ENCODE measurements at places on chromosomes 2 and 18.

GRCh38 chr2:230360028-230360427 lies 33.0 kb downstream of the SP140L start:
- DNase-seq, result no peak

DNA sequence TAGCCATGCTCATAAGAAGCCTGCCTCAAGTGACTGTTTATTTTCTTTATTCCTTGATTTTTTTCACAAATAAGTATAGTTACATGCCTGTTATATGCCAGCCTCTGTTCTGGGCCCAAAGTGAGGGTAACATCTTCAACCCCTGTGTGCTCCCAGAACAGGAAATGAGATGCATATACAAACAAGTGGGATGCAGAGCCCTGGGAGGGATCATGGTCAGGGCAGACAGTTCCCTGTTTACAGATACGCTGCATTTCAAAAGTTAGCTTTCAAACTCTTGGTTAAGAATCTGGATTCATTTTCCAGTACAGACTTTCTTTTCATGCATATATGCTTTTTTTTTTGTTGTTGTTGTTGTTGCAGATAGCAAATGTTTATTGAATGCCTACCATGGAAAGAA lies 24.4 kb downstream of the GPR39 start:
- DNase-seq, result no peak

- no peak for DNase-seq
These were observed 34.4 kb downstream of the ZFP36L2 start for GRCh38 chr2:43191947-43192516.

- DNase-seq, result no peak
These were observed 48.0 kb downstream of the KCNIP3 start for GRCh38 chr2:95345081-95345562.

GRCh38 chr2:219575566-219576504 lies 3.7 kb downstream of the INHA start:
- DNase-seq, result no peak

DNA sequence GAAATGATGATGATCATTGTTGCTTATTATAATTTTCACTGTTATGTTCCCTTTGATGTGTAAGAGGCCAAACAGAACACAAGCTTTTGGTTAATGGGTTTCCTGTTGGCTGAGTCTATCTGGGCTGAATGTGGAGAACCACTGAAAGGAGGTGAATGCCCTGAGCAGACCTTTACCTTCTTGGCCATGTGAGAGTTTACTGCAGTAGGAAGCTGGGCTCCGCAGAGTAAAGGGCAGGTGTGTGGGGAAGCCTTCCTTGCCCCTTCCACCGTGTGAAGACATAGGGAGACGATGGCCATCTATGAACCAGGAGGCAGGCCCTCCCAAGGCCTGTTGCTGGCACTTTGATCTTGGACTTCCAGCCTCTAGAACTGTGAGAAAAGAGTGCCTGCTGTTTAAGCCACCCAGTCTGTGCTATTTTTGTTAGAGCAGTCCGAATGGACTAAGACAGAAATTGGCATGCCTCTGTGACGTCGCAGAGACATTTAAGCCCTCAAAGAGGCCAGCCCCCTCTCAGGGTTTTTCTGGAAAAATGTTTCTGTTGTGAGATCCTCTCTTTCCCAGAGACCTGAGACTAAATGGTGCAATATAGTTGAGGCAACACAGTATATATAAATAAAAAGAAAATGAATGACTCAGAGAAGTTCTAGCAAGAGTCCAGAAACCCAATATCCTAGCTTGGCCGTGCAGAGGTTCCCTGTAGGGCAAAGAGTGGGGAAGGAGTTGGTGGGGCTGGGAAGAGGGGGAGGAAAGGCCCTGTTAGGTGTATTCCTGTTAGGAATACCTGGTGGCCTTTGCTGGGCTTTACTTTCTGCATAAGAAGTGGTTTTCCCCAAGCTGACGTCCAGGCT lies 121.9 kb upstream of the LGALSL start:
- peak; percentile 10 for DNase-seq

DNA sequence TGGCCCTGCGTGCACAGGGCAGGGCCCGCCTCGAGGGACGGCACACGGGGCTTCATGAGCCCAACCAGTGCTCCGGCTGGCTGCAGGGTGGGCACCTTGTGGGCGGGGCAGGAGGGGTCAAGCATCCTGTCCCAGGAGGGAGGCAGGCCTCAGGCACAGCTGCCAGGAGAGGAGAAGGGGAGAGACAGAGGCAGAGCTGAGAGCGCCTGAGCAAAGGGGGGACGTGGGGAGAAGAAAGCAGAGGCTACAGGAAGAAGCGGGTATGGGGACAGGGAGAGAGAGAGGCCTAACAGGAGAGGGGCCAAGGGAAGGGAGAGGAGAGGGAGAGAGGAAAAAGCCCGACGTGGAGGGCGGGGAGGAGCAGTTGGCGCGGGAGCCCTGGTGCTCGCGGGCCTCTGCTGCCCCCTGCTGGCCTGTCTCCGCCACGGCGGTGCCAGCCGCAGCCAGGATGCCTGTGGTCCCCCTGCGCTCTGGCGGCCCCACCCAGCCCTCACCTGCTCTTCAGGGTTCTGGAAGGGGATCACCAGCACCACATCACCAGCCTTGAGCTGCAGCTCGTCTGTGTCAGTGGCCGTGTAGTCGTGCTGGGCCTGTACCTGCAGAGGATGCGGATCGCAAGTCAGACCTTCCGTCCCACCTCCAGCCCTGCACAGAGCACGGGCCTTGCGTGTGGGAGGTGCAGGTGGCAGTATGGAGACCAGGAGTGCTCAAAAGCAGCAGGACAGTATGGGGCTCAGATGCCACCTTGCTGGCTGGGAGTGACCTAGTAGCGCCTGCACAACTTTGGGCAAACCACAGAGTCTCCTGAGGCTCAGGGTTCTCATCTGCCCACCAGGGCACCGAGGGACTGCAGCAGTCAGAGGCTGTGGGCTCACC lies 56.8 kb downstream of the BIN1 start:
- DNase-seq, result peak; percentile 31

- DNase-seq, result no peak
These were observed 17.3 kb upstream of the EPC2 start for GRCh38 chr2:148627224-148627623.

- peak; percentile 45 for DNase-seq
These were observed 98.3 kb downstream of the NAB1 start for GRCh38 chr2:190746971-190747761.

DNA sequence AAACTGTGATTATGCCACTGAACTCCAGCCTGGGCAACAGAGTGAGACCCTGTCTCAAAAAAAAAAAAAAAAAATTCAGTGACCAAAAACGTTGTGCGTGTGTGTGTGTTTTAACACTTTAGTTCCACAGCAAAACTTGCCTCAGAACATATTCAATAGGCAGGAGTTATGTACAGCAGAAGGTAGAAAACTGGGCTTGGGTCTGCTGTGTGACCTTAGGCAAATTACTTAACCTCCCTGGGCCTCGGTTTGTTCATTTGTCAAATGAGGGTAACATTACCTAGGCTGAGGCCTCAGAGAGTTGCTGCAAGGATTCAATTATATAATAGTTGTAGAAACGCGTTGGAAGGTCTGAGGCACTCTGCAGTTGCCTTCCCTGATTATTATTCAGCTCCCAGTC lies 10.3 kb upstream of the SCG2 start:
- DNase-seq, result no peak

GRCh38 chr18:74476140-74476539 lies 19.0 kb upstream of the DIPK1C start:
- peak; percentile 6 for DNase-seq

DNA sequence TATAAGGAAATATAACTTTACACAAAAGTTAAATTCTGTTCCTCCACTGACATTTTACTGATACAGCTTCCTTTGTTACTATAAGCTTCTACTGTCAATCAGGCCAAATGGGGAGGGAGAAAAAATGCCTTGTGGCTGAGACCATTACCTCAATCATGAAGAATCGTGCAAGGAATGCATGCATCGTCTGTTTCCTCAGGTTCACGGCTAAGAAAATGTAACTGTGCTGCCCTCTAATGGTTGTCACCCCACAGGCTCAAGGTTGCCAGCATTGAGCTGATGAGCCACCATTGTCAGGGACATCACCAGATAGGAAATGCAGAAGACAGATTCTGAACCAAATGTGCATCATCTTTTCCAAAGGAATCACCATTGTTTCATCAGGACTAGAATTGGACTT lies 426.9 kb downstream of the CDH2 start:
- peak; percentile 85 for DNase-seq

DNA sequence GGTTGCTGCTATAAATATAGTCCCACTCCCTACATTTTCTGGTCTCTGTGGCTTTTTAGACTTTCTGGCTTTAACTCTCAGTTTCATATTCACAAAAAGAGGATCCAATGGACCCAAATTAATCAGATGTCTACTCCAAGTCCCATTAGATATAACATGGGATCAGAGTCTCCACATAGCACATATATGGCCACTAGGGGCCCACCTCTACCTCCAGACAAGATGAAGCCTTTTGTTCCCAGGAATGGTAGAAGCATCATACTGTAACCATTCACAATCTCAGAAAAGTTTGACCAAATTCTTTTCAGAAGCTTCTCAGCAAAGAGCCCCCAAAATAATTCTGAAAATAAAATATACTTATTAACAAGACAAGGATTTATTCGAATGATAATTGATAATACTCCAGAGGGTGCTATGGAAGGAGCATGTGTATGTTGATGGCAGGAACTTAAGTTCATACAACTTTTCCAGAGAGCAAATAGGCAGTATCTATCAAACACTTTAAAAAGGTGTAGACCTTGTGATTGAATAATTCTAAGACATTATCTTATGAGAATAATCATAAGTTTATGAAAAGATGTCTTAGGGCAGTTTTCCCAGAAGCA lies 382.3 kb upstream of the CRIM1 start:
- peak; percentile 18 for DNase-seq

DNA sequence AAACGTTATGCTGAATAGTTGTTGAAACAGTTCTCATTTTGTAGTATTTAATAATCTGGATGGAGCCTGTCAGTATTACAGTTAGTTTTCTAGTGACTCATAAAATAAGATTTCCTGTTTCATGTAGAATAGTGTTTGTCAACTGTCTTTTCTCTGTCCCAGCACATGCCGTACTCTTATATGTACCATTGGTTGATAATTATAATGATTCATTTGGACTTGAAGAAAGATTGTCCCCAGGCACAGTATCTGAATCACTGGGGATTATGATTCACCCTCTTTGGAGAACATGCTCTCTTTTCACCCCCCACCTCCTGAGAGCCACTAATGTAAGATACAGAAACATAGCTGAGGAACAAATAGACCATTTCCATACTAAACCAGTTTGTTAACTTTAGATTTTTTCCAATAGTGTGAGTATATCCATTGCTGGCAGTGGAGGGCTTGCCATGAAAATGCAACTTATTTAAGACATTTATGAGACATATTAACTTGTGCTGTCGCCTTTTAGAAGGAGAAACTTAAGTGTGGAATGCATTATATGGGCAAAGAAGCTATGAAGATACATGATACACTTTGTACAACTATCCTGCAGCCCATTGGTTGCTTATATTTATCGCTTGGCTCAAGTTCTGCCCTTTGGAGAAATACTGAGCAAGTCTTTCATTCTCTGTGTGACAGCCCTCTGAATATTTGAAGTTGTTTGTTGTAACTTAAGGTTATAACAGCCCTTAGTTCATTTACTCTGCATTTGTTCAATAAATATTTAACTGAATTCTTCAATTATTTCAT lies 12.4 kb downstream of the COPS8 start:
- DNase-seq, result peak; percentile 98

DNA sequence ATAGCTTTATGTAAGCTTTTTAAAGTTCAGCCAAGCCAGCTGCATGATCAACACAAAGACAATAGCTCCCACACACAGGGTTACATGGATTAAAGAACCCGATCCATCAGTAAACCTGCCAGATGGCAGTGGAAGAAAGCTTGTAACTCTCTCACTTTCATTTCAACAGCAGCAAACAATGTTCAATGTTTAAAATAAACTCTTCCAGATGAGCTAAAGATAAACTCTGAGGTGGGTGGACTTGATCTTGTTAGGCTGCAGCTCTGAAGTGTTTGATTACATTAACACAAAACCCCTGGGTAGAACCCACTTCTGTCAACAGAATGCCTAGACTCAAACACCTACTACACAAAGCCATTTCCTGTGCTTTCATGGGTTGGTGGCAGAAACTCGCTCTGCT lies 13.9 kb downstream of the RDH14 start:
- no peak for DNase-seq

DNA sequence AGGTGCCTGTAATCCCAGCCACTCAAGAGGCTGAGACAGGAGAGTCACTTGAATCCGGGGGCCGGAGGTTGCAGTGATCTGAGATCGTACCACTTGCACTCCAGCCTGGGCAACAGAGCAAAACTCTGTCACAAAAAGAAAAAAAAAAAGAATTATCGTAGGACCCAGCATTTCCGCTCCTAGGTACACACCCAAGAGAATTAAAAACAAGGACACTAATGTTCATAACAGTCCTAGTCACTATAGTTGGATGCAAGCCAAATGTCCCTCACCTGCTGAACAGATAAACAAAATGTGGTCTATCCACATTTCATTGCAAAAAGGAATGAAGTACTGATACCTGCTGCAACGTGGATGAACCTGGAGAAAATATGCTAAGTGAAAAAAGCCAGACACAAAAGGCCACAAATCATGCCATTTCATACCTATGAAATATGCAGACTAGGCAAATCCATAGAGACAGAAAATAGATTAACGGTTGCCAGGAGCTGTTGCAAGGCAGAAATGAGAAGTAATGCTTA lies 21.2 kb downstream of the ADRA2B start:
- no peak for DNase-seq

DNA sequence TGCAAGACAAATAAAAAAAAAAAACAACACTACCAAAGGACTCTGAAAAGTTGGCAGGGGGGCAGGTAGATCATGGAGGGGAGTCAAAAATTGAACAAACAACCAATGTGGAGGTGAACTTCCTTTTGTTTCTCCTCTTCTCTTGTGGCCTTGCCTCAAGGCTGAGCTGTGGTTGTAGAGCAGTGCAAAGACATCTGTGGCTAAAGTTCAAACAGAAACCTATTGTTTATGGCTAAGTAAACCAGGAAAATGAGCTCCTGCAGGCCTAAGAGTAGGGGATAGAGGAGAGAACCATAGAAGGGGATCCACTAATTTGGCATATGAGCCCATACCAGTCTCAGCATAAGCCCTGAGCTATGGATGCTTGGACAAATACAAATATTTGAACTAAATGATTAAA lies 40.2 kb upstream of the EGR4 start:
- DNase-seq, result no peak

DNA sequence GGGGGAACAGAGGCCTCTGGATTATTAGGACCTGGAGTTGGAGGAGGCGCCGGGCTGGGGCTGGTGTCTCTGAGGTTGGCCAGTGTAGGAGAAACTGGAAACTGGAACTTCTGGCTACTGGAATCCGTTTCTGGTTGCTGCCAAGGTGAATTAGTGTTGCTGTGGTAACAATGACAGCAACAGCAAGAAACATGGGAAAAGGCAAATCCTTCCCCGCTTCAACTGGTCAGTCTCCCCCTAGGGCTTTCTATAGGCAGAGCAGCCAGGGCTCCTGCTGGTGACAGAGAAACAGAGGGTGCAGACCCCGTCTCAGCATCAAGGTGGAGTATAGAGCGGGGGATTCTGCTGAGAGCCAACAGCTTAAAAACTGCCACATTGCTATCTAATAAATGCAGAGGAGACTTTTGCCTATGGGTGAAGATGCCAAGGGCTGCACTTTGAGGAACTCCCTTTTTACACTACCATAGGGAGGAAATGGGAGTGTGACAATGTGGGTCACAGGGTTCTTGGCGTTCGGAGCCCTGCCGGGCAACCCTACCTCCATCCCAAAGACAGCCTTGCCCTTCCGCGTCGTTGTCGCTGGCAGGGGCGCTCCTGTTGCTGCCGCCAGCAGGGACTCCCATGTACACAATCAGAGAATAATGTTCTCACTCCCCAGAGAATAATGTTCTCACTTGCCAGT lies 81.4 kb upstream of the CABLES1 start:
- peak; percentile 61 for DNase-seq

GRCh38 chr2:105224444-105224843 lies 17.1 kb upstream of the GPR45 start:
- DNase-seq, result no peak

- peak; percentile 10 for DNase-seq
These were observed 3.5 kb upstream of the NOSTRIN start for GRCh38 chr2:168798888-168799410.

Measured in amniotic epithelial cell (primary cell).